Mesenteric fat pad (tissue), 1 donor: ENCODE measurements at places on chromosomes 1 and 21. TPM values are rescaled to one million over a fixed set of nuclear protein-coding genes. Genes with fewer than 3 reads are reported as not detected.

GRCh38 chr1:197633447-197634078 lies 141.7 kb downstream of the DENND1B start:
- DNase-seq = no peak

The DMBX1 gene
- total RNA-seq = 0.45 TPM

GRCh38 chr21:32712043-32712442 lies 15.8 kb downstream of the SYNJ1 start:
- DNase-seq = no peak

GRCh38 chr21:45280969-45281368 lies 6.7 kb downstream of the POFUT2 start:
- DNase-seq = peak; percentile 62

DNA sequence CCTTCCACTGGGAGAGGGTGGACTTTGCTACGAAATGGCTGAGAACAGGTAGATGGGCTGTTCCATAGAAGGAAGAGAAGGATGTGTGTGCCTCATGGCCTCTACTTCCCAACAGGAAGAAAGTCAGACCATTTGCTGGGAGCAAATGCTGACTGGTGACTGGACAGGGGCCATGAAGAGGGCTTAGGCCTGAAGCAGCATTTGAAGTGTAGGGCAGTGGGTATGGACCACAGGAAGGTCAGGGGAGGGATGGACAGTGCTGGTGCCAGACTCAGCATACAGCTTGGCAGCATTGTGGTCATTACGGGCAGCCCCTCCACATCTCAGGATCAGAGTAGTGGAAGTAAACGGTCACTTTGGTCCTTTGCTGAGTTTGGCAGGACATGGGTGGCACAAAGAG lies 275.7 kb downstream of the MATN1 start:
- DNase-seq = peak; percentile 57

The PLD5 gene
- 0.26 TPM for total RNA-seq

DNA sequence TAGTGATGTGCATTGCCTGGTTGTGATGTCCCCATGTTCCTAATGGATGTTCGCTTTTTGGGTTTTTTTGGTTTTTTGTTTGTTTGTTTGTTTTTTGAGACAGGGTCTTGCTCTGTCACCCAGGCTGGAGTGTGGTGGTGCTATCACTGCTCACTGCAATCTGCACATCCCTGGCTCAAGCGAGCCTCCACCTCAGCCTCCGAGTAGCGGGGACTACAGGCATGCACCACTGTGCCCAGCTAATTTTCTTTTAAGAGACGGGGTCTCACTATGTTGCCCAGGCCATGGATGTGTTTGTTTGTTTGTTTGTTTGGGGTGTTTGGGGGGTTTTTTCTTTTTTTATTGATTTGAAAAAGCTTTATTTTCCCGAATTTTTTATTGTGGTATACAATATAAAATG lies 2.1 kb downstream of the COL6A2 start:
- peak; percentile 47 for DNase-seq

The PLPP3 gene
- total RNA-seq = 112 TPM

DNA sequence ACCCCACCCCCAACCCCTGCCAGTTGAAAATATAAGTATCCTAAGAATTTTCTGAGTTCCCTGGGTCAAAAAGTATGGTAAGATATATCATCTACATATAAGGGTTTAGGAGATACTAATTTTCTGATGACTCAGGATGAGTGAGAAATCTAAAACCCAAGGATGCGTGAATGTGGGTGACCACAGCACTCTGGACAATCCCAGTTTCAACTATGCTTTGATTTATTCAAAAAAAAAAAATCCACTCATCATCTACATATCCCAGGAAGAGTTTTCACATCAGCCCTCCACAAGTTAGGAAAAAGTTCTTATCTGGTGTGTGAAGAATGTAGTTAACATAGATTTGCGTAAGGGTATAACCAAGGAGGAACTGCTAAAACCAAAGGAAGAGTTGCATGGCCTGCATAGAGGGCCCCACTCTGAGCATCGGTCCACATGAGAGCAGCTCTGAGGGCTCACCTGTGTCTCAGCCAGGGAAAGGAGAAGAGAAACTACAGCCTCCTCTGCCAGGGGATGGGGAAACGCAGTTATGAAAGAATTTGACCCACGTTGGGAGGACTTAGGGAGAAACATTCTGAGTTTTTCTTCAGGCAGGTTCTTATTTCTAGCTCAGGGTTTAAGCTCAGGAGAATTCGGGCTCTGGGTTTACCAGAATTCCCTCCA lies 18.8 kb downstream of the LAMB3 start:
- DNase-seq = no peak

- no peak for DNase-seq
Observed at GRCh38 chr1:239243006-239243405, 143.4 kb upstream of the CHRM3 start.

- DNase-seq = no peak
Observed at GRCh38 chr1:61287014-61287413, 204.7 kb downstream of the NFIA start.

- DNase-seq = no peak
Observed at GRCh38 chr1:98884864-98885263, 119.8 kb downstream of the PLPPR5 start.

The FCRL6 gene
- total RNA-seq = not detected

DNA sequence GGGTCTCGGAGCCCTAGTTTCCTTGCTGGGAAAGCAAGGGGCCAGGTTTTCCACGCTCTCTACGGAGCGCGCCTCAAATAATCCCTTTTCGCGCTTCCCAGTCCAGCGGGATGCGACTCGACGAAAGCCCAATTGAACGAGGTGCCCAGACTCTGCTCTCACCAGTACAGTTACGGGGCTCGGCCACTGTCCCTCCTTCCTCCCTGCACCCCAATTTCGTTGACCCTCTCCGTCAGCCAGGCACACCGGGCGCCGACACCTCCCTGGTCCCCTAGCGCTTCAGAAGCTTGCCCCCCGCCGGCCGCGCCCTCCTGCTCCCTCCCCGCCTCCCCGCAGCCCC lies 389 bp downstream of the SEMA6C start:
- DNase-seq = no peak

The CFAP107 gene
- not detected for total RNA-seq
